AG04449 (cell line): ENCODE measurements at places on chromosomes 3 and 15.

DNA sequence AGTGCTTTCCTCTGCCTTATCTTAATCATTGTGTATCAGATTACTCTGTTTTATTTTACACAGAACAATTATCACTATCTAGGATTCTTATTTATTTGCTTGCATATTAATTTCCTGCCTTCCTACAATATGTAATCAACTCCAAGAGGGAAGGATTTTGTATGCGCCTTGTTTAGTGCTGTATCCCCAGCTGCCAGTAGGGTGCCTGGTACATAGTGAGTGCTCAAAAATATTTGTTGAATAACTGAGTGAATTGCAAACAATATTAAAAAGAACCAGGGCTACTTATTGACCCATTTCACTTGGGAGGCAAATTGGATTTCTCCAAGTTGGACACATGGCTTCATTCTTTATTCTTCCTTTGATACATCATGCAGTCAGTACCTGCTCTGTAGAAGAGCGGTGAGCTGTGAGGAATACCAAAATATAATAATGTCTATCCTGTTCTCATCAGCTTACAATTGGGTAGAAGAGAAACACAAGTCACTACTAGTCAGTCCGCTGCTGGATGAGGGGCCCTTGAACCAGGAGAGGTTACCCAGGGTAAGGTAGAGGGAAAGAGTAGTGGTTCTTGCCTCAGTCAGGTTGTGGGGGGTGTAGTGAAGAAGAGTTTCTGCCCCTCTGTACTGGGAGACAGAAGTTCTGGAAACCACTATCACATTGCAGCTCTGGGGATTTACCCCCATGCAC, 233.9 kb upstream of the ZBTB20 start:
- no peak for DNase-seq

- DNase-seq, result no peak
Observed at GRCh38 chr3:194251461-194251860, 99.7 kb downstream of the CPN2 start.

- DNase-seq, result no peak
Observed at GRCh38 chr3:95352471-95352870, 1289.6 kb downstream of the NSUN3 start.

- no peak for DNase-seq
Observed at GRCh38 chr3:9808345-9809037, 1.6 kb upstream of the TTLL3 start.

- no peak for DNase-seq
Observed at GRCh38 chr3:191342006-191342405, 11.7 kb upstream of the UTS2B start.

GRCh38 chr3:188842639-188843038, 329.1 kb upstream of the TPRG1 start:
- DNase-seq, result no peak

GRCh38 chr3:184658223-184658928, 53.5 kb downstream of the MAGEF1 start:
- DNase-seq, result no peak

GRCh38 chr15:35740761-35741160, 194.8 kb upstream of the DPH6 start:
- peak; percentile 67 for DNase-seq

DNA sequence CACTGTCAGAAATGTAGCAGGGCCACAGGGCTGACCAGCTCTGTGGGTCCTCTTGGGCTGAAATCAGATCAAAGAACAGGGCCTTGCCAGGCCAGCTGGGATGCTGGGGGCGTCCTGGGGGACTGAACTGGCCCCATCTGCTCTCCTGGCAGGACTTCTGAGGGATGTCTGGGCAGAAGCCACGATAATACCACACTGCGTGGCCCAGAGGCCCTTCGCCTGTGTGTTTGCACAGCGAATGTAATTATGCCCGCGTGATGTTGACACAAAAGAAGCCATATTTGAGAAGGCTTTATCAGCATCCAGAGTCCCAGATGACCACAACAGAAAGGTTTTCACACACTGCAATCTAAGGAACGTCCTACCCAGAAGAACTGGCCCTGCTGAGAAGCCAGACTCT, 174.0 kb downstream of the RAB11A start:
- no peak for DNase-seq

- DNase-seq, result no peak
Observed at GRCh38 chr3:78112291-78113010, 1072.6 kb downstream of the ROBO2 start.

GRCh38 chr3:72380711-72381493, 467.3 kb downstream of the SHQ1 start:
- no peak for DNase-seq

- no peak for DNase-seq
Observed at GRCh38 chr3:160587105-160587504, 21.7 kb upstream of the KPNA4 start.

DNA sequence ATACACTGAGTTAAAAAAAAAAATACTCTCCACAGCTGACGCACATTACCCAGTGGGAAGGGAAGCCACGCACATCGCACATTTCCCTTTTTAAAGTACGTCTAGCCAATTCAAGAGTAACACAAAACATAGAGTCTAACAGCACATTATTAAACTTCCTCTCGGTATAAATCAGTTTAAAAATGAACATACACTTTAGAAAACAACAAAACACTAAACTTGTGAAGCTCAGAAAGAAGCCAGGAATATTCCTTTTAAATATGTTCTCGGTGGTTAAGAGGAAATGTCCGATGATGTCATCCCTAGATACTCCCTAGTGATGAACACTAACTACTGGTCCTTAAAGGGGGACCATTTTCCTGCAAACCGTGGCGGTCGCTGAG, 721 bp downstream of the MYEF2 start:
- DNase-seq, result no peak

GRCh38 chr3:56720849-56721248, 37.8 kb upstream of the TASOR start:
- DNase-seq, result no peak

DNA sequence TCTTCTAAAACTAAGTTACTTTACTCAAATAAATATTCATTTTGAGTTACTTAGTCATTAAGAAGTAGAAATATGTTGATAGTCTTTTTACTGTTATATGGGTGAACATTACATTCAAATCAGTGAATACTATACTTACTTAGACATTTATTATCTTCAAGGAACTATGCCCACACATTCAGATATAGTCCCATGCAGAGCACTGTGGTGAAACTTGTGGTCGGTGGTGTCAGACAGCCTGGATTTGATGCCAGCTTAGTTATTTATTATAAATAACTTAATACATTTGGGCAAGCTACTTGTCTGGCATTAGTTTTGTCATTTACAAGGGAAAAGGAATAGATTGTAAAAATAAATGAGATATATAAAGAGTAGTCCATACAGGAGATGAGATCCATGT, 149.5 kb downstream of the RAP2B start:
- DNase-seq, result no peak

GRCh38 chr3:133230195-133230594, 169.7 kb upstream of the BFSP2 start:
- DNase-seq, result no peak

- no peak for DNase-seq
Observed at GRCh38 chr15:57216288-57216687, 160.0 kb upstream of the CGNL1 start.

GRCh38 chr15:69026355-69026754, 11.9 kb downstream of the NOX5 start:
- DNase-seq, result no peak

DNA sequence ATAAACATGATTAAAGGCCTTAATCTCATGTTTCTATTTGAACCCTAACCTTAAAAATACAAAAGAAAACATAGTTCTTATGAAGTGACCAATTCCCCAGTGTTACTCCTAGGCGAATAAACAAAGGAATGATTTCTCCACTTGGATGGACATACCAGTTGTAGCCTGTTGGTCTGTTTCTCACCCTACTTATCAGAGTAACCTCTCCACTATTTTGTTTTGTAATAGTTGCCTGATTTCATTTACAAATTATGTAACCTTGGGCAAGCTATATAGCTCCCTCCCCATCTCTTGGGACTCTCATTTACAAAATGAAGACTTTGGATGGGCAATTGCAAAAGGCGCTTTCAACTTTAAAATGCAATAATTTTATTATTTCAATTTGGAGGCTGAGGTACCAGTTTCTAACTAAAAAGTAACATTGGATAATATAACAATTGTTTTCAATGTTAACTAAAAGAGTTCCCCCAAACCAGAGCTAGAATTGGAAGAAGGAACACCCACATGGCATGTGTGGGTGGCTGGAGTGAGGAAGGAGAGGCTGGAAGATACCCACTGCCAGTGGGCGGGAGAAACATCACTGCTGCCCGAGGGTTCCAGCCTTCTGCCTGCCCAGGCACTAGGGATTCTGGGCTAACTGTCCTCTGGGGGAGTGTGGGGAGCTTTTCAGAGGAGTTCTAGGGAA, 74.2 kb downstream of the RFTN1 start:
- no peak for DNase-seq
